ENCODE measurements at places on chromosomes 12 and 14.

GRCh38 chr14:58752771-58753201, 115.0 kb downstream of the DACT1 start:
- no peak for DNase-seq

DNA sequence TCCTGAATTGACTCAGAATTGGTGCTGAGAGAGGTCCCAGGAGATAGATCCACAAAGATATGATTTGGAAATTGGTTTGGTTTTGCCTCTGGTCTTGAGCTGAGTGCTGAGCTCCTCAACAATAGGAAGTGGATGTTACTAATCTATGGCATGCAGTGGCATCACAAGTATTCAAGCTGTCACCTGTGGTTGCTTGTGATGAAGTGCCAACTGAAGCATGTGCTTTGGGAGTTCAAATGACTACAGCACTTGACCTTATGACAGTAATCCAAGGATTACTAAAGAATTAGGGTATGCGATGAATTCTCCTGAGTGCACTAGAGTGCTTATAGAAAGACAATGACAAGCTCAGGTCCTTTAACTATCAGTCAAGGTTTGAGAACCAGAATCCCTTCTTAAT, 406.2 kb downstream of the NOVA1 start:
- no peak for DNase-seq

DNA sequence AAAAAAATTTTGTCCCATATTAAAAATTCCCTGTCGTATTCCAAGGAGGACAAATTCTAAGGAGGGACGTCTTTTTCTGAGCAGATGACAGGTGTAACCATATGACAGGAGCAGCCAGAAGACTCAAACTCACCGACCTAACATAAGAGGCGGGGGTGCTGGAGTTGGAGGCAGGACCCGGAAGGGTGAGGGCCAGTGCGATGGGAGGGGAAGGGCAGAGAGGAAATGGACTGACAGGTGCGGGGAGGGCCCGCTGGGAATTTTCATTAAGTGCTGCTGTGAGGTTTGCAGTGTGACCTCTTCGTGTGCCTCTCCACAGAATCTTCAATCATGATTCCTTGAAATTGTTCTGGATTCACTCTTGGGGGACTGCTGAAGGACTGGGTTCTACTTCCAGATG, 189.4 kb downstream of the NTF3 start:
- DNase-seq, result no peak

DNA sequence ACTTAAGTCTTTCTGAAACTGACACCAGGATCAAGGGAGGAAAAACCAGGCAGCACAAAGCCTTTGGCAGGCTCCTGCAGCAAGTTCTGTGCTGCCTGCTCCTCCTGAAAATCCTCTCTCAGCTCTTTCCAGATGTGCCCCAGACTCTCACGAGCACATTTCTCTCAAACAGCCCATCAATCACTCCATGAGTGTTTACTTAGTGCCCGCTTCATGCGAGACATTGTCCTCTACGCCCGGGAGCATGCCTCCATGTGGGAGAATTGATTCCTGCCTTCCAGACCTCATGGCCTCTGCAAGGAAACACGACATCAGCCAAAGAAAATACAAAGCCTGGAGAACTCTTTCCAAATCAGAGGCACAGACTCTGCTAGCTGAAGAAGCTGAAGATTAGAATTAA, 46.5 kb upstream of the TSPAN11 start:
- no peak for DNase-seq

GRCh38 chr12:100554608-100555077, 18.8 kb upstream of the GAS2L3 start:
- DNase-seq, result no peak

DNA sequence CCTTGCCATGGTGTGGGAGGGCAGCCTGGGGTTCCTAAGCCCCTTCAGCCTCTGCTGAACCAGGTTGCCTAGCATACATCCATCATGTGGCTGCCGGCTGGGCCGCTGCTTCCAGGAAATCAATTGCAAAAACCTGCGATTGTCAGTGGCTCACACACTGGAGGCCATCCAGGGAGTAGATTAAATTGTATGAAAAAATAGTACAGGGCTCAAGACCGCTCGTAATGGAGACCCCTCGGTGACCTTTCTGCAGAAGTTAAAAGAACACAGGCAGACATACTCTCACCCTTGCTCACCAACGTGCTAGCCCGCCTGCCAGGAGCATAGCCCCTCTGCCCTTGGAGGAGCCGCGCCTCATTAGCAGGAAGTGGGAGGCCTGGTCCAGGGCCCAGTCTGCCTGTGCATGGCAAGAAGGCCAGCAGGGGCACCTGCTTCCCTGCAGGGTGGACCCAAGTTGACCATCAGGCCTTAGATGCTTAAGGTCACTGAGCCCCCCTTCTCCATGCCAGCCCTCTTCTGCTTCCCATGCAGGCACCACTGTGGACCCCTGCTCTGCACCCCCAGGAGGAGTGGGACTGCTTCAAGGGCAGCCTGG, 31.4 kb upstream of the CIPC start:
- no peak for DNase-seq

DNA sequence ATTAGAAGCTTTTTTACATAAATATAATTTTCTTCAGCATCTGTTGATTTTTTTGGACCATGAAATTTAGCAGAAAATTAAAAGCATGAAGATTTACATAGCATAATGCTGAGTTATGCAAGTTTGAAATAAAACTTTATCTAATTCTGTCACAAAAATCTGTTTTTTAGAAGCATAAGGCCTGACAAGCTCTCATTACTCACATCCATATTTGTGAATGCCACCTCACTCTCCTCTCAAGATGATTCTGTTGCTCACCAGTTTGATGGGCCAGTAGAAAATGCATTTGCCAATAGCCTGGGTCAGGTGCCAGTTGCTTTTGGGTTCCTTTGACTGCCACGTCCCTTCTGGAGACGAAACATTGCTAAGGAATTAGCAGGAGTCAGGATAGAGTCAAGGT, 181.5 kb upstream of the ATP2B1 start:
- no peak for DNase-seq

GRCh38 chr12:123712780-123713319, 697 bp downstream of the ATP6V0A2 start:
- DNase-seq, result no peak

GRCh38 chr12:38385486-38385885, 68.9 kb downstream of the ALG10B start:
- no peak for DNase-seq

DNA sequence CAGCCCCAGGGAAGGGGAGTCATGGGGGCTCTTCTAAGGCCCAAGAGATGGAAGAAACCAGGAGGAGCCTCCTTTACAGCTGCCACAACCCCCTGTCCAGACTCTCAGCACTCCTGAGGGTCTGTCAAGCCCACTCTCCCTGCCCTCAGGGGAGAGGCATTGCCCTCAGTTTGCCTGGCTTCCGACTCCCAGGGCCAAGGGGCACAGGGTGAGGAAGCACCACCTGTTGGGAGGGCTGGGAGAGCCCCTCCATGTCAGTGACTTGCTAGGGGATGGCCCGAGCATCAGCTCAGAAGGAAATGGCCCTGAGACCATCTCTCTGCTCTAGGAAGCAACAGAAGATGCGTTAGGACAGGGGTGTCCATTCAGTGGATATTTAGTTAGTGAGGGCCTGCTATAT, 36.1 kb downstream of the LTBP2 start:
- no peak for DNase-seq

DNA sequence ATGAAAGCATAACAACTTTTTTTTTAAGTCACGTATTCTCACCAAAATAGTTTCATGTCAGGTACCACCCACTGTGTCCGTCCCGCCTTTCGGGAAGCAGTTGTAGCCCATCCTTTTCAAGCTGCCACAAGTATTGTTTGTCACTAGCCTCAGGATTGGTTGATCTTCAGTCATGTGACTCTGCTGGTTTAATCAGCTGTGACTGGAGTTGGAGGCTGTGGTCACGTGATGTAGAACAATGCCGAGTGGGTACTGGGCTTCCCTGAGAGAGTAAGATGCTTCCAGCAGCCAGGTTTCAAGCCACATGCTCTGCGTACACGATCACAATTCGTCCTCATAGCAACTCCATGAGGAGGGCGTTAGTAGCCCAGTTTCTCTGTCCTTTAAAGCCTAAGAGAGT, 83.0 kb upstream of the WSCD2 start:
- no peak for DNase-seq

DNA sequence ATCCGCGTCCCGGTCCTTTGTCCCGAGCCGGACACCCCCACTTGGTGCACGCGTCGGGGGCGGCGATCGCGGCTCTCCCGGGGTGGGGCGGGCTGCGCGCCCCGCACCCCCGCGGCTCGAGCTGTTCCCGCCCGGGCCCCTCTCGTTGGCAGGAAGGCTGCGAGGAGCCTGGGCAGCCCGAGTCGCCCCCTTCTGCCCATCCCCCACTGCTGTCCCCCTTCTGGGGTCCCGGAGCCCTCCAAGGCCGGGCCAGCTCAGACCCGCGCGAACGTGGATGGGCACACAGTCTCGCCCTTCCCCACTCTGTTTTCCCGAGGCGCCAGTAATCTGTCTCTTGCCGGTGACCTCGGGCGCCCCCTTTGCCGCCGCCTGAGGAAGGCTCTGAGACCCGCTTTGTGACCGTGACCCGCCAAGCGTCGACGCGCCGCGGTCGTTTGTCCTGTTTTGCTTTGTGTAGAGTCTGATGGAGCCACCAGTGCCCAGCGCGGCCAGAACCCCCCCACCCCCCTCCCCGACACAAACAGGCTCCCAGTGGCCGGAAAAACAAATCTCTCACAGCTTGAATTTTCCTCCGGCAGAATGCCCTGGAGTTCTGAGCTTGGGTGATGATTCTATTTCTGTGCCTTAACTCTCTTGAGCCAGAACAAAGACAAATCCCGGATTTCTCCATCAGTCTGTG, 610 bp downstream of the C14orf132 start:
- DNase-seq, result peak; percentile 38

GRCh38 chr12:40105265-40105514, 691 bp downstream of the SLC2A13 start:
- no peak for DNase-seq

DNA sequence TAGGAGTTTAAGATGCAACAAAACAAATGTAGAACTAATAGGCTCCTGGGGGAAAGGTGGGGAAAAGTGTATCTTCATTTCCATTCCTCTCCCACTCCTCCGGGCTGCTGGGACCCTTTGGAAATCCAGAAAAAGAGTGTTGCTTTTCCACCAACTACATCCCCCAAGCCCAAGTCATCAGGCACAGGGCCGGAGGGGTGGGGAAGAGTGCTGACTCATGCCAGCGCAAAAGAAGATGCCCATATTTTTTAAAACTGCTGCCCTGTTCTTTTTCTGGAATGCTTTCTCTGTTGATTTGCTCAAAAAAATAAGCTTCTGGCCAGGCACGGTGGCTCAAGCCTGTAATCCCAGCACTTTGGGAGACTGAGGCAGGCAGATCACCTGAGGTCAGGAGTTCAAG, 70.9 kb downstream of the TBK1 start:
- no peak for DNase-seq

- DNase-seq, result no peak
Measured at GRCh38 chr12:111029732-111030131, 109.4 kb upstream of the MYL2 start.

Measured in stimulated activated naive CD8-positive, alpha-beta T cell treated with anti-CD3 and anti-CD28 coated beads, Interleukin-15, Interleukin-2, amounts not matched to agents 100 U/mL and 50 U/mL, for 24 hours (primary cell).